ENCODE measurements at places on chromosomes 7 and 10.

DNA sequence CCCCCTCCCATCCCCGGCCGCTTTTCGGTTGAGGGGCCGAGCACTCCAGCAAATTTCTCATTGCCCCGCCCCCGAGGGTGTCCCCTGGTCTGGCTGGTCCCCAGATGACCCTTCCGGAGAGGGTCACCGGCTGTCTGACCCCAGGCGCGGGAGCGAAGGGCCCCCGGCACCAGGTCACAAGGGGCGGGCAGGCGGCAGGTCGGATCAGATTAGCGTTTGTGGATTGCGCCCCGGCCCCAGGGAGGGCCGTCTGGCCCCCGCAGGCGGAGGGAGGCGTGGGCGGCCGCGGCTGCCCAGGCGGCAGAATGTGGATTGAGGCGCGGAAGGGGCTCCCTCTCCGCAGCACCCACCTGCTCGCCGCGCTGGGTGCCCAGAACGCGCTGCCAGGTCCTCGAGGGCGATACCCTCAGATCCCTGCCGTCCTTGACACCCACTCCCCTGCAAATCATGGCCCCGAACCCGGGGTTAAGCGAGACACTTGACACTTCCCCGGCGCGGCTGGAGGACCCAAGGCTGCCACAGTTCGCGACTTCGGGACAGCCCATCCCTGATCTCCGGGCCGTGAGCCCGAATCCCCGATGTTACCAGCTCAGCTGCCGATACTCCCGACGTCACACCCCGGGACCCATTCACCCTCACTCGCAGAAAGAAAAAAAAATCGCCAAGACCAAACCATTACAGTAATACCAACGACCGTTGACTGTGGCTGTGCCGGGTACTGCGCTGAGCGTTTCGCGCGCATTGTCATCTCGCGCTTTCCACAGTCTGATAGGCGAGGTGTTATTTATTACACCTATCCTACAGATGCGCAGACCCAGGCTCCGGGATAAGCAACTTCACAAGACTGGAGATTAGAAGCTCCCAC lies 953 bp downstream of the NODAL start:
- peak; percentile 59 for ATAC-seq

GRCh38 chr7:151132461-151133205 lies 34.9 kb downstream of the GBX1 start:
- ATAC-seq: no peak

- ATAC-seq: no peak
These were observed 11.2 kb upstream of the CCSER2 start for GRCh38 chr10:84317174-84317573.

DNA sequence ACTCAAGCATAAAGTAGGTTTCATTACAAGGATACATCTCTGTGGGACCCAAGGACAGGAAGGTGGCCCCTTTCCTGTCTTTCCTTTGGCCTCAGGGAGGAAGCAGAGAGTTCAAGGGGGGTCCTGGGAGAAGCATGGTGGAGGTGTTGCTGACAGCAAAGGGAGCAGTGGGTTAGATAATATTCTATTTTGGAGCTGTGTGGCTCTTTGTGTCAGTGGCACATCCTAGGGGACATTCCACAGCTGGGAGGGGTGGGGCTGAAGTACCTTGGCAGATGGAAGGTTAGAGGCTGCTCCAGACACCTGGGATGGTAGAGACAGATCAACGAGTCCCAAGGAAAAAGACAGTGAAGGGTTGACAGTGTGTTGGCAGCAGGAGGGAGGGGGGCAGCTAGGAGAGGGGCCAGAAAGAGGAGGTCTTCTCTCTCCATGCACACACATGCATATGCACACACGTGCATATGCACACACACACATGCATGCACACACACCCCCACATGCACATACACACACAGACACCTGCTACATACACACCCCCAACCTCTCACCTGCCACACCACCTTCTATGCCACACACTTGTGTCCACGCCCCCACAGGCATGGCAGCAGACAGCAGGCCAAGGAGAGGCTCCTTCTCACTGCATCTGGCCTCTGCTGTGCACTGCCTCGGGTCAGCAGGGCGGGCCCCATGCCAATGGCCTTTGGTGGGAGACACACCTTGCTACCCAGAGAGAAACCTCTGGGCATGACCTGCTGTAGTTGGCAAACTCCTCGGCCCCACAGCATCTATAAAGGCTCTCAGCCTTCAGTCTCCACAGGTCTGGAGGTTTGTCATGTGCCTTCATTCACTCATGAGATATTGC lies 5.6 kb upstream of the POLD2 start:
- ATAC-seq: no peak

- no peak for ATAC-seq
These were observed 185.3 kb downstream of the WDR11 start for GRCh38 chr10:121036431-121036830.

DNA sequence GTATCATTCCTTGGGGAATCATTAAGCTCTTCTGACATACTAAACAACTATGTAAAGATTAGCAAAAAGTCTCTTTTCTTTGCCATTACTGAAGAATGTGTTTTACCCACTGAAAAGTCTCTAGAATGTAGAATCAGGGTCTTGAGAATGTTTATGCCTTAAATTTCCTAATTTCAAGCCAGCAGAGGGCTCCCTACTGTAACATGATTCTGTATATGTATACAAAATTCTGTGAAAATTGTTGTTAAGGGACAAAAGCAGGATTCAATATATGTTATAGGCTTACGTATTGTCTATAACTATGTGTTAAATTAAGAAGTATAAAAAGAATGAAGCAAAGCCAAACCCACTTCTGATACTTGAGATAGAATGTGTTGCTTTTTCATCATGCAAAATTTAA lies 296.9 kb upstream of the DGKB start:
- ATAC-seq: no peak

GRCh38 chr7:29100924-29101323 lies 45.4 kb downstream of the CPVL start:
- ATAC-seq: no peak

Measured in motor neuron (in vitro differentiated cells).